ENCODE measurements at places on chromosomes 4 and X.

GRCh38 chr4:101031971-101032370, 315.4 kb downstream of the PPP3CA start:
- peaks cover under 1% of the 10 kb centered on the region for H3K36me3 ChIP-seq
- H3K4me3 ChIP-seq, result no peak overlapping the region
- H3K27me3 ChIP-seq, result no peaks in the 10 kb centered on the region
- H3K4me1 ChIP-seq, result no peaks in the 10 kb centered on the region

GRCh38 chrX:41384051-41384705, 50.2 kb downstream of the DDX3X start:
- no peak overlapping the region for H3K4me3 ChIP-seq
- H3K4me1 ChIP-seq, result no peaks in the 10 kb centered on the region
- no peaks in the 10 kb centered on the region for H3K36me3 ChIP-seq
- H3K27ac ChIP-seq, result no peak overlapping the region
- no peaks in the 10 kb centered on the region for H3K27me3 ChIP-seq

- H3K27me3 ChIP-seq, result no peaks in the 10 kb centered on the region
- DNase-seq, result no peak
- H3K27ac ChIP-seq, result no peak within 1 kb of the TSS
Observed at GRCh38 chr4:87975466-87975865, at the start of gene SPP1. Gene SPP1 (plus strand): TSS chr4:87975714. CDS start chr4:87976896, 1,182 bp downstream.

- DNase-seq, result no peak
- no peak overlapping the region for H3K4me3 ChIP-seq
- peaks cover 9% of the 10 kb centered on the region for H3K4me1 ChIP-seq
- no peaks in the 10 kb centered on the region for H3K27me3 ChIP-seq
- peaks cover 37% of the 10 kb centered on the region for H3K36me3 ChIP-seq
Observed at GRCh38 chr4:108024878-108025165, 35.1 kb downstream of the HADH start.

GRCh38 chr4:54074381-54074780, 10.0 kb upstream of the CHIC2 start:
- no peak overlapping the region for H3K27ac ChIP-seq
- H3K36me3 ChIP-seq, result no peaks in the 10 kb centered on the region
- H3K4me3 ChIP-seq, result no peak overlapping the region
- no peaks in the 10 kb centered on the region for H3K4me1 ChIP-seq

GRCh38 chrX:34379891-34380290, 247.8 kb upstream of the FAM47A start:
- H3K27me3 ChIP-seq, result no peaks in the 10 kb centered on the region
- no peak overlapping the region for H3K27ac ChIP-seq
- no peak overlapping the region for H3K4me3 ChIP-seq
- no peaks in the 10 kb centered on the region for H3K36me3 ChIP-seq
- no peaks in the 10 kb centered on the region for H3K4me1 ChIP-seq

DNA sequence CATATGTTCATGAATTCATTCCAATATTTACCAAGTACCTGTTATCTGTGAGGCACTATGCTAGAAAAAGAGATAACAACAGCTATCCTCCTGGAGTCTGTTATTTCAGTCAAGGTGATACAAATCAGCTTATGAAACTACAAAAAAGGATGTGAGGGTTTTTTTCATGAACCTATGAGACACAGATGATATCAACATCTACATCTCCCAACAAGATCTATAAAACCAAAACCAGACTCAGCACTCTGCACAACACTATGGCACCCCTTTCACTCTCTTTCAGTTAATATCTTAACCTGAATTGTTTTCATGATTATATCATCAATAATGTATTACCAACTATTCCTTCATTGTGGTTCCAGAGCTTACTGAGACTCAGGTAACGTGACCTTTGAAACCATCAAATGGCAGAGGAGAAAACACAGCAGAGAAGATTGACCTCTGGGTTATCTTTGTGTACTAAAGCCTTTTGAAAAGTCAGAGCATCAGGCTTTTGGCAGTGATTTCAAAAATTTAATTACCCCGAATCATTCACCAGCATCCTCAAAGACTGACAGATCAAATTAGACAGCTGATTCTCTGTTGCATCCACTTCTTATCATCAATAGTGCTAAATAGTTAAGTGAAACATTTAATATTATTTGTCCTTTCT, 244.6 kb upstream of the FTHL17 start:
- H3K27ac ChIP-seq, result no peak overlapping the region
- no peaks in the 10 kb centered on the region for H3K27me3 ChIP-seq
- no peak overlapping the region for H3K4me3 ChIP-seq
- DNase-seq, result no peak
- no peaks in the 10 kb centered on the region for H3K4me1 ChIP-seq

DNA sequence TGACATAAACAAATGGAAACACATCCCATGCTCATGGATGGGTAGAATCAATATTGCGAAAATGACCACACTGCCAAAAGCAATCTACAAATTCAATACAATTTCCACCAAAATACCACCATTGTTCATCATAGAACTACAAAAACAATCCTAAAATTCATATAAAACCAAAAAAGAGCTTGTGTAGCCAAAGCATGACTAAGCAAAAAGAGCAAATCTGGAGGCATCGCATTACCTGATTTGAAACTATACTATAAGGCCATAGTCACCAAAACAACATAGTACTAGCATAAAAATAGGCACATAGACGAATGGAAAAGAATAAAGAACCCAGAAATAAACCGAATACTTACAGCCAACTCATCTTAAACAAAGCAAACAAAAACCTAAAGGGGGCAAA, 342.8 kb upstream of the AGA start:
- H3K4me1 ChIP-seq, result no peaks in the 10 kb centered on the region
- H3K36me3 ChIP-seq, result no peaks in the 10 kb centered on the region
- H3K27me3 ChIP-seq, result no peaks in the 10 kb centered on the region

GRCh38 chr4:120139392-120139791, 72.7 kb upstream of the MAD2L1 start:
- no peaks in the 10 kb centered on the region for H3K4me1 ChIP-seq
- no peak overlapping the region for H3K27ac ChIP-seq
- H3K4me3 ChIP-seq, result no peak overlapping the region
- no peaks in the 10 kb centered on the region for H3K36me3 ChIP-seq
- H3K27me3 ChIP-seq, result no peaks in the 10 kb centered on the region

- no peak overlapping the region for H3K4me3 ChIP-seq
- no peak overlapping the region for H3K27ac ChIP-seq
- H3K4me1 ChIP-seq, result no peaks in the 10 kb centered on the region
- H3K36me3 ChIP-seq, result no peaks in the 10 kb centered on the region
Observed at GRCh38 chr4:64643841-64644240, 234.6 kb upstream of the TECRL start.

DNA sequence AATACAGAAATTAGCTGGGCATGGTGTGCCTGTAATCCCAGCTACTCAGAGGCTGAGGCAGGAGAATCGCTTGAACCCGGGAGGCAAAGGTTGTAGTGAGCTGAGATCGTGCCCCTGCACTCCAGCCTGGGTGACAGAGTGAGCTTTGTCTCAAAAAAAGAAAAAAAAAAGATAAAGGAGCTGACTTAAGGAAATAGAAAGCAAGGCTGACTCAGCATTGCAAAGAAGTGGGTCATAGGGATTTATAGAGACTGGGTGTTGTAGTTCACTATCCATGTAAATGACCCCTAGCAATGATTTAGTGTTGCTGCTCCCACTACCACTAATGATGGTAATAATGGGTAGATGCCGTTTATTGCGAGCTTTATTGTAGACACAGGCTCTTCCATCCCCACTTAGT, 47.6 kb downstream of the ADD1 start:
- H3K27me3 ChIP-seq, result no peaks in the 10 kb centered on the region
- no peak overlapping the region for H3K27ac ChIP-seq
- DNase-seq, result no peak
- H3K36me3 ChIP-seq, result peaks cover 54% of the 10 kb centered on the region
- H3K4me3 ChIP-seq, result no peak overlapping the region
- no peaks in the 10 kb centered on the region for H3K4me1 ChIP-seq

GRCh38 chr4:42078184-42078801, 74.2 kb downstream of the BEND4 start:
- H3K27ac ChIP-seq, result no peak overlapping the region
- no peak overlapping the region for H3K4me3 ChIP-seq
- no peaks in the 10 kb centered on the region for H3K36me3 ChIP-seq
- H3K4me1 ChIP-seq, result no peaks in the 10 kb centered on the region
- no peak for DNase-seq

DNA sequence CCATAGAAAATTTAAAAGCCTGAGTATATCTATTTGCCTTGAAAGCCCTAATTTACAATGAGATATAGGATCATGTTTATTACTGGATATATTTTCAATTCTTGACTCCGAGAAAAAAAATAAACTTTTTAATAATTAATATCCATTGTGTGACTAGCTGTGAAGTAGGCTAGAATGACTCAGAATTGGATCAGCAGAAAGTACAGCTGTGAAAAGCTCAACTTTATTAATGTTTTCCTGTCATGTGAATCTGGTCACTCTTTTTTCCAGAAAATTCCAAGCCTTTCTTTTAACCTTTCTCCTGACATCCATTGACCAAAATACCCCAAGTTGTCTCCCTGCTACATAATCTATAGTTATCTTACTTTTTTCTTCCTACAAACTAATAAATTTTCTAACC, 171.8 kb upstream of the PACRGL start:
- no peaks in the 10 kb centered on the region for H3K27me3 ChIP-seq
- no peak overlapping the region for H3K27ac ChIP-seq
- no peaks in the 10 kb centered on the region for H3K4me1 ChIP-seq
- no peak for DNase-seq
- H3K4me3 ChIP-seq, result no peak overlapping the region
